ENCODE measurements at places on chromosomes 7 and 10.

- DNase-seq: no peak
These were observed 1.2 kb upstream of the NOM1 start for GRCh38 chr7:156948361-156948760.

- DNase-seq: no peak
These were observed 105.6 kb upstream of the RET start for GRCh38 chr10:42971251-42971599.

DNA sequence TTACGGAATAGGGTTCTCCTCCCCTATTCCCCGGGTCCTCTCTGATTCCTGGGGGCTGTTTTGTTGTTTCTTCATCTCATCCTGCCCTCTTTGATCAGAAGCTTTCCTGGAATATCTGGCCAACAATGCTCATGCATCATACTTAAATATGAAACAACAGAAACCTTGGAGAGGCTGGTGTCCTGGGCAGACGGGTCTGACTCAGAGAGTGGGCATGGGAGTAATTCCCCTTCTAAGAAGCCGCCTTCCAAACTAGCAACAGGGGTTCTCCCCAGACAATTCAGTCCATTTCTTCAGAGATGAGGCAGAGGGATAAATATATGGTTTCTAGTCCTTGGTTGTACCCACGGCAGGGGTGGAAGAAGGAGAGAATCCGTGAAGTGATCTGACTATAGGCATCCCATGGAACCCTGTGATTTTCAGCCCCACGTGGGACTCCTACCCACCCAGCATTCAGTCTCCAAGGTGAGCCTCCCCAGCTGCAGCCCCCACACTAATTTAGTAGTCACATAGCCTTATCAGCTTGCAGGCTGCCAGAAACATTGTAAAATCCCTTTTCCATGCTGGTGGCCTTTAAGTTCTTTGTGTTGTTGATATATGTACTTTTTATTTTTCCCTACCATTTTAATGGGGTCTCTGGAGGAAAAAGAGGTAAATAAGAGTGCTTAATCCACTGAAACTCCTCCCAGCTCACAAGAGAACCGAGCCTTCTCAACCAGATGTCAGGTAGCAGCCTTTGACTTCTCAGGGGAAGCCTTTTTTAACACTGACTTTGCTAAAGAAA lies 119.2 kb downstream of the SFMBT2 start:
- DNase-seq: no peak

GRCh38 chr7:50213622-50214017 lies 90.9 kb upstream of the IKZF1 start:
- DNase-seq: no peak

DNA sequence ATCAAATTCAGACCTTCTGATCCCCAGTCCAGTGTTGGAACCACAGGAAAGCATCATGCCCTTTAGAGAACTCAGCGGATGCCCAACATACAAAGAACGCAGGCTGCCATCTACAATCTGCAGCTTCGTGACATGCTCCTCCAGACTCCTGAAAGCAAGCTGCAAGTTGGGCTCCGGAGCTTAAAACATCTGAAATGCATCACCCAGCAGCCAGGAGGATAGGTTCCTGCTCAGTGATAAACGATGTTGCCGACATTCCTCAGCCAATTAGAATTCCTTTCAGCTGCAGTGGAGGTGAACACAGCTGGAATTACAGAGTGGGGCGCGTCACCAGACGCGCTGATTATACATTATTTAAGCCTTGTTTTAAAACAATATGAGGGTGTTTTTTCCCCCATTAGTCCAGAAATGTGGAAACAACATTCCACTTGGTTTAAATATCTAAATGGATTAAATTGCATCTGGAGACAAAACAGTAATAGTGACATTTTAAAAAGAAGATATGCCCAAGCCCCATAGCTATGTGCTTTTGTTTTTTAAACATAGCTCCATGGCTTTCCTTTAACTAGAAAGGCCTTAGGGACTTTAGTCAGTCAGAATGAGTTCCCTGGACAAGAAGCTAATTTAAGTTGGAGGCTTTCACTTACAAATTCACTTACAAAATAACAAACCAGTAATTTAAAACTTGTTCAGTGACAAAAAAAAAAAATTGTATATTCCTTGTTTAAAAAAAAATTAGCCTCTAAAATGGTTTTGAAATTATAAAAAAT lies 6.3 kb downstream of the SMURF1 start:
- no peak for DNase-seq

DNA sequence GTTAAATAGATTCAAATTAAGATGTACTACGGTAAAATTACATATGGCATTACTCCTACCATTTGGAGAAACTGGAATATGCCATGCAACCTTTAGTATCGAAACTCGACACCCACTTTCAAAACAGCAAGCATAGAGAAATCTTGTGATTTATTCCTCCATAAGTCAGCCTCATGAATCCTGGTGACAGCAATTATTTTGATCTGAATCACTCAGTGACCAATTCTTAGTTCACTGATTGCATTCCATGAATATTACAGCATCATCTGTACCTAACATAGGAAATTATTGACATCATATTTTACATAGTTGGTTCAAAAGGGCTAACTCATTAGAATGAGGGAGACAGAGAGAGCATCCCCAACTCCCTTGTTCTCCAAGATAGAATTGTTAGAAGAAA lies 89.6 kb downstream of the CACNB2 start:
- DNase-seq: no peak

DNA sequence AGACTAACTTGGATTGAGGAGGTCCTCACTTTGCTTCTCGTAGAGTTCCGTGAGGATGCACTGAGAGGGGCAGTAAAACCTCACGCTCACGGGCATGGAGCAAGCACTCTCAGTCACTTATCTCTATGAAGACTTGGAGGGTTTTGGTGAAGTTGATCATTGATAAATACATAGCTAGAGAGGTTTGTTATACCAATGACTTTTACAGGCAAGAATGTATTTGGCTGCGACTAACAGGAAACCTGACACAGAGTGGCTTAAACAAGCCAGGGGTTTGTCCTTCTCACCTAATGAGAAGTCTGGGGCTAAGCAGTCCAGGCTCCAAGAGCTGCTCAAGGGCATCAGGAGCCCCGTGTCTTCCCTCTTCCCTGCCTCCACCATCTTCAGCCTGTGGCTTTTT lies 6.1 kb downstream of the BICC1 start:
- DNase-seq: no peak

DNA sequence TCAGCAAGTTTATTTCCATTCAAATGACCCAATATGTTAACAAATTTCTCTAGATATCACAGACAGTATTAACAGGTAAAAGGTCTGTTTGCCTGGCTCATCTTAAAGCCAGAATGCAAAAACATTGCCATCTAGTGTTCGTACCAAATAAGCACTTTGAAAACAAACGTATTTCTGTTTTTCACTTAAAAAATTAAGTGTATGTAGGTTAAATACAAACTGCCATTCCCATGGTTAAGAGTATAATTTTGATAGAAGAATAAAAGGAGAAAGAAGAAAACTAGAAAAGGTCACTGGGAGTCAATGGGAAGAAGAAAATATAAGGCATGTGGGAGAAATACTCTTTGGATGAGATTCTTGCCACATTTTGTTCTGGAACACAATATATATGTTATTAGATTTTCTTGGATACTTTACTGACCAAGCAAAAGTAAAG lies 51.0 kb downstream of the ORC5 start:
- DNase-seq: no peak

DNA sequence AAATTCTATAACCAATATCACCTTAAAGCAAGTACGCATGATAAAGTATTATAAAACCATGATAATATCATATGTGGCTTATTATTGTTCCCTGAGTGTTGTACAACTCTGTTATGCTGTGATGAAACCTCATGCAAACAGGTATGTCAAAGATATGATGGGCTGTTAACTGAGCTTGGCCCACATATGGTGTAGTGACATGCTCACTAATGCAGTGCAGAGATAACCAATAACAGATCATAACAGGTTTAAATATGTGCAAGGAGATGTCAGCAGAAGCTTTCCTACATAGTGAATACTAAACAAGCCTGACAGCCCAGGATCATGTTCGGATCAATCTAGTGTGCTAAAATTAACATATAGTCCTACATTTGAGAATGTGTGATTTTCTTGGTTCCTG lies 9.6 kb downstream of the CFTR start:
- no peak for DNase-seq

- DNase-seq: no peak
These were observed 38.4 kb upstream of the IKZF1 start for GRCh38 chr7:50265968-50266634.
